ENCODE measurements at places on chromosomes 4 and X.

- DNase-seq: no peak
Measured at GRCh38 chr4:121370729-121371325, 10.0 kb downstream of the QRFPR start.

DNA sequence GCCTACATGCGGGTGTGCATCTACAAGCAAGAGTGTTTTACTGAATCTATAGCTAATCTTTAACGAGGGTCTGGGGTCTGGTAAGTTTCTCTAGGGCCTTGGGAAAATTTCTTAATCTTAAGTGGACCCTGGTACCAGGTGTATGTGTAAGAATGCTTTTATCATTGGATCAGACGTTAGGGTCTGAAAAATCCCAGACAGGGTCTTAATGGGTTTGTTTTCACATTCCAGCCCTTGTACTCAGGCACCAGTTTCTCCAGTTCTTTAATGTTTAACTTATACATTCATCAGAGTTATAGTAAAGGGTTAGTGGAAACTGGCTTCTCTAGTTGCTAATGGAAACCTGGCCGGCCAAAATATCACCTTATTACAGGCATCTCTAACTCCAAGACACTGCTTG is 11.6 kb downstream of the MAGEB16 start:
- DNase-seq: no peak

DNA sequence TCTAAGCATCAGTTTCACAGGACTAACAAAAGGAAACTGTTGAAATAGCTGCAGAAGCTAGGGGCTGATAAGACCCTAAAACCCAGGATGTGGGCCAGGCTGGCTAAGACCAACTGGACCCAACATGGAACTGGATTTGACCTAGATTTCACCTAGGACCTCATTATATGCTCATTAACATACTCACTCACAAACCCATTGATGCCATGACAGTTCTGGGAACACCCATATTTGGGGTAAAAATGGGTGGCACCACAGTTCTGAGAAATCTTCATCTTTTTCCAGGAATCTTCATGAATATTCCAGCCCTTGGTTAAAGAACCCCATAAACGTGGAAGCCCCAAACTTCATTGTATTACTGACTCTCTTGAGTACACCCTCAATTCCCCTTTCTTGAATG is 41.1 kb downstream of the HSD17B13 start:
- no peak for DNase-seq

- no peak for DNase-seq
Measured at GRCh38 chr4:8769645-8770517, 101.8 kb downstream of the HMX1 start.

DNA sequence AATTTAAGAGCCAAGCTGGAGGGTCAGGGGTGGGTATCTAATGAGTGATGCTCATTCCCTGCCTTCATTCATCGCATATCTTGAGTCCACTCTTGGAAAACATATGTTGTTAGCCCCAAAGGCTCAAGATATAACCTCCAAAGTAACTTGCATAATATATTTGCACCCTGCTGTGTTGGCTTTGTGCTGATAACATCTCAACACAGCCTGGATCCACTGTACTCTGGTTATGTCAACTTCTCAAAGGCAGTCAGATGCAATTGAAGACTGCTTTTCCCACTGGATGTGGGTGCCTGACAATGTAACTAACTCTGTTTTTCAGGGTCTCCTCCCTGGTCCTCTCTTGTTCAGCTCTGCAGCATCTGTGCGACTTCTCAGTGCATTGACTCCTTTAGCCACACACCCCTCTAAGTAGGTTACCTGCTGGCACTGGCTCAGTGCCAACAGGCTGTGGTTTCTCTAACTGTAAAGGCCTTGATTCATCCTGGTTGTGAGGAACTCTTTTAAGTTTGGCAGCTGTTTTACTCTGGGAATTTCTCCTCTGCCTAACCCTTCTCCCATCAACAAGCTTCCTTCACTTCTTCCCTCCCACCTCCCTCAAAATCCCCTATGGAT is 28.1 kb downstream of the SLC16A2 start:
- DNase-seq: peak; percentile 1

GRCh38 chrX:104189837-104190236 is 23.6 kb downstream of the FAM199X start:
- no peak for DNase-seq

DNA sequence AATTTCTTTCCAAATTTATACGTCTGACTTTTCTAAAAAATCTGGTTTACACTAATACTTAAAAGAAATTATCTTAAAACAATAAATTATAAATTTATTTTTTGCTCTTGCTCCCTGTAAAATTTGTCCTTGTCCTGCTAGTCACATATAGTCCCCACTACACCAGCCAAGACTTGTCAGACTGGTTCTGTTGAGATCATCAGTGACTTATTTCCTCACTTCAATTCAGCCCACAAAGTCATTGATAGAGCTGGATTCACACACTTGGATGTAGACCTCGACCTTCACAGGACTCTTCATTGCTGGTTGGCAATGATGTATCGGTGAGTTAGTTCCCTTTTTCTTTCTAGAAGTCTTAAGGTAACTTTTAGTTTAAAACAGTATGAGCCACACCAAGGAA is at the start of gene TMPRSS11E:
TSS of gene TMPRSS11E (plus strand) at position 263 of the 400 bp plus-strand sequence. CDS start at position 313, 50 bp downstream.
- DNase-seq: no peak
